OCI-LY7 (cell line): ENCODE measurements at places on chromosomes 12 and 14. TPM values are rescaled to one million over a fixed set of nuclear protein-coding genes. Genes with fewer than 3 reads are reported as not detected.

The KRT2 gene
- not detected in 2 replicates for total RNA-seq

The WSCD2 gene
- total RNA-seq: not detected in 2 replicates

The FZD10 gene
- not detected in 2 replicates for total RNA-seq

The DACT1 gene
- not detected in 2 replicates for total RNA-seq

The ADGRD1 gene
- 1.4 and 1.7 TPM in 2 replicates for total RNA-seq

- no peak for DNase-seq
These were observed 96.2 kb downstream of the FAR2 start for GRCh38 chr12:29245246-29245645.

DNA sequence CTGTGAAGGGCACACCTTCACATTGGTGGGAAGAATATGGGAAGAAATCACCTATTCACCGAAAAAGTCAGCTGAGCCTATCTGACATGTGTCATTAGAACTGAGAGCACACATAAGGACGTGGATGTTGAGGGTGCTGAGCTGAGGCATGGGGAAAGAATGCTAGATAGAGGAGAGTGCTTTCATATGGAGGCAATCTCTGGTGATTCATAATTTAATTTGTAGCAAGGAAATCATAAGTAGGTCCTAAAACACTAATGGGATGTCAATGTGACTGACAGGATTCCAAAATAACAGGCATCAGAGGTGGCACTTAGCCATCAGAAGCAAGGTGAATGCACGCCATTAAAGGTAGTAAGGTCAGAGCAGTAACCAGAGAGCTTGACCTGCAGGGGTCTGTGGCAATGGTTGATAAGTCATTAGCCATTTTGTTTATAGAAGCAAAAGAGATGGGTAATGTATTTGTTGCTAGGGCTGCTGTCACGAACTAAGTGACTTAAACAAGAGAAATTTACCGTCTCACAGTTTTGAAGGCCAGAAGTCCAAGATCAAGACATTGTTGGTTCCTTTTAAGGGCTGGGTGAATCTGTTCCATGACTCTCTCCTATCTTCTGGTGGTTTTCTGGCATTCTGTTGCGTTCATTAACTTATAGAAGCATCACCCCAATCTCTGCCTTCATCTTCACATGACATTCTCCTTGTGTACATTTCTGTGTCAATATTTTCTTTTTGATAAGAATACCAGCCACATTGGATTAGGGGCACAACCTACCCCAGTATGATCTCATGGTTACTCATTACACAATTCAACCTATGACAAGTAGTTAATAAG, 69.3 kb downstream of the ANKS1B start:
- DNase-seq: no peak

DNA sequence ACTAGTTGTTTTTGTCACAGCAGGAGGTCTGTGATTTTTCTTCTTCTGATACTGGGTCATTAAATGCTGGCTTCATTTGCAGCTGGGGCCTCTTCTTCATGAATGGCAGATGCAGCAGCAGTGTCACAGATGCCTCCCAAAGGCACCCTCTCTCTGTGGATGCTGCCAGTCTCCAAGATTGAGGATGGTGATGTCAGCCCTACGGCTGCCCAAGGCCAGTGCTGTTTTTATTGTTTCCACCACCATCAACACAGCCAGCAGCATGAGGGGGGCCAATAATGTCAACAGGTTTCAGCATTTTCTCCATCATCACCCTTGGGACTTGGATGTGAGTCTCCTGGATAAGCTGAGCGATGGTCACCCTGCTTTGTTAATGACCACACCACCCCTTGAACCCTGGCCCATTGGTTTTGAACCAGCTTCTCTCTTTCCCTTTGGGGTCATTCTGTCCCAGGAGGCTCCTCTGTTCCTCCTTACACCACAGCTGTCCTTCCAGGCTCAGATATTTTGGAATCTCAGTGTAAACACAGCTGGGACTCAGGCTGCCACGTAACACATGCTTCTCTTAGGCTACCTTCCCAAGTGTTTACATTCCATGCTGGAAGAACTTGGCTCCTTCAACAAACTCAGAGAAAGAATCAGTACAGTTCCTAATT, 151.7 kb upstream of the DDHD1 start:
- no peak for DNase-seq

DNA sequence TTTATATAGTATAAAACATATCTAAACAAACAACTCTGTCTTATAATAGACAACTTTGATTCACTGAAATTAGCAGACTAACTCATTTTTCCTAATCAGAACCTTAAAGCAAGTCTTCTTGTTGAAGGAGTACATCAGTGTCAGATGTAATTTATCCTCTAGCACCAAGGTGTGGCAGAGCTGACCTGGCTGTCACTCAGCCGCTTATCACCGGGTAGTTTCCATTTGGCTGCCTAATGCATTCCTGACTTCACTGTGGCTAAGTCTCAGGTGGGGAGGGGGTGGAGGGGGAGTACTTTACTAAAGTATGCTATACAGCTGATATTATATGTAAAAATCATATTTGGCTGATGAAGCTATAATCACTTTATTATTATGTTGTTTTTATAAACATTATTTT, 339.9 kb upstream of the RGS6 start:
- DNase-seq: peak; percentile 21

DNA sequence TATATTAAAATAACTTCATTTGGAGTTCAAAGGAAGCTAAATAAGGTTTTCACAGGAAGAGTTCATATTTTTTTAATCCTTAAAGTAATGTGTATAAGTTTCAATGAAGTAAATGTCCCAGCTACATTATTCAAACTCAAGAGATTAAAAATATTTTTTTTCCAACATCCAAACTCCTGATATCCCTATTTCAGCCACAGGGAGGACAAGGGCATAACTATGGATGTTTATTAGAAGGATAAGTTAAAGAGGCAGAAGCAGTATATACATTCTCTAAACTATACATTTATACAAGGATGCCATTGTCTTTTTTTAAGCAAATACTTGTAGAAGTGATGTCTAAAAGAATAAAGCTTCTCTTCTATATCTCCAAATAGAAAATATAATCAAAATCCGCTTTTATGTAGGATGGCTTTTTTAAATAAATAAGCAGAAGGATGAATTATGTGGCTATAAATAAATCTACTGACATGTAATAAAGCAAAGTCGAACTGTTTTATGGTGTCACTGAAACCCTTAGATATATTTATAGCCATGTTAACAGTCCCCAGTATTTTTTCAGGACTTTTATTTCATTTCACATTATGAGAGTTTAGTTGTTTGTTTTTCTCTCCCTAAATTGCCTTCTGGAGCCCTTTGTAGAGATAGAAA, 936.5 kb downstream of the DIO2 start:
- DNase-seq: no peak

DNA sequence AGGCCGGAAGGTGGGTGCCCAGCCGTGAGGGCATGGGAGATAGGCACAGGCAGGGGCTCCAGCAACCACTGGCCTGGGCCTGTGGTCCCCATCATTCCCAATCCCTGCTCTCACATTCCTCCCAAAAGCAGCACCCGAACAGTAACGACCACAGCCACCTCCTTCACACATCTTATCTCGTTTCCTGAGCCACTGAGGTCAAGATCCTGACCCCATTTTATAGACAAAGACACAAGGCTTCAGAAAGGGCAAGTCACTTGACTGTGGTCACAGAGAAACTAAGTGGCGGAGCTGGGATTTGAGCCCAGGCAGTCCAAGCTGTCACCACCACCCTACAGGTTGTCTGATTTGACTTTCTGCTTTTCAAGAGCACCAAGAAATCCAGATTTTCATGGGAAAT, 38.9 kb downstream of the DTX1 start:
- DNase-seq: no peak

GRCh38 chr14:57568554-57568953, 74.9 kb upstream of the CCDC198 start:
- no peak for DNase-seq

DNA sequence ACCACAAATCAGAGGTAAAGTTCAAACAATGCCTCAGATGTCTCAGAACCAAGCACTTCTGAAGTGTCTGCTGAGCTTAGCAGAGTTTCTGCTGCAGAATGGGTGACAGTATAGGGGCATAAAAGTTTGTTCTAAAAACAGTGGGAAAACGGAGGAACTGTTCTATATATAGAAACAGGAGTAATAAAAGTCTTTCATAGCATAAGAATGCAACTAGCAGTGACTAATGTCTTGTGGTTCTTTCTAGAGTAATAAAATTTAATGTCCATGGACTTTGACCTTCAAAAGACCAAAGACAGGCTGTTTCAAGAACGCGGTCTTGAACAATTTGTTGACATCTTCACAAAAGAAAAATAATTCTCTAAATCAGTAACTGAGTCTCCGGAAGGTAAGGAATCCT, 107.5 kb upstream of the FAR2 start:
- no peak for DNase-seq

DNA sequence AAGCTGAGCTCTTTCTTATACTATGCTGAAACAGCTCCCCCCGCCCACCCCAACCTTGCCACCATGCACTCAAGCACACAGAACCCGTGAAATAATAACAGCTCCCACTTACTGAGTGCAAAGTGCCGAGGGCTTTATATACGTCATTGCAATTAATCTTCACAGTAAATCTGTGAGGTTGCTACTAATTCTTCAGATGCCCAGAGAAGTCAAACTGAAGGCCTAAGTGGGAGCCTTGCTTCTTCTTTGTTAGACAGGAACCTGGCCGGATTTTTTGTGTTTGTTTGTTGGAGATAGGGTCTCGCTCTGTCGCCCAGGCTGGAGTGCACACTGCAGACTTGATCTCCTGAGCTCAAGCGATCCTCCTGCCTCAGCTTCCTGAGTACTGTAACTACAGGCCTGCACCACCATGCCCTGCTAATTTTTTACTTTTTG, 34.0 kb downstream of the VCPKMT start:
- peak; percentile 39 for DNase-seq

- DNase-seq: no peak
These were observed 138.3 kb downstream of the ST8SIA1 start for GRCh38 chr12:22196236-22196635.

DNA sequence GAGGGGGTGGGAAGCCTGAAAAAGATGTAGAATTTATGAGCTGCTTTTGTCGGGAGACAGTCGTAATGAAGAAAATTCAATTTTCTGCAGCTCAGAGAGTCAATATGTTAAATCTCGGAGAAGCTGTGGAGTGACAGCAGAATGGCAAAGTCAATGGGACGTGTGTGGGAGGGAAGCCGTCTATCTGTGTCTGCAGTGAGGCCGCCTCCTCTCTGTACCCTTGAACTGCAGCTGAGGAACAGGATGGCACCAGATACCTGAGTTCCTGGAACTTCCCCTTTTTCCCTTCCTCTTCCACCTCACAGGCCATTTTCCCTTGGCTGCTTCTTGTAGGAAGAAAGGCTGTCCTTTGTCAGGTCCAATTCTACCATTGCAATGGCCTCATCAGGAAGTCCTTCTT, 9.3 kb upstream of the CALCOCO1 start:
- DNase-seq: no peak
